Activated CD4-positive, alpha-beta T cell treated with anti-CD3 and anti-CD28 coated beads for 36 hours (primary cell): ENCODE measurements at places on chromosomes 12 and 14.

DNA sequence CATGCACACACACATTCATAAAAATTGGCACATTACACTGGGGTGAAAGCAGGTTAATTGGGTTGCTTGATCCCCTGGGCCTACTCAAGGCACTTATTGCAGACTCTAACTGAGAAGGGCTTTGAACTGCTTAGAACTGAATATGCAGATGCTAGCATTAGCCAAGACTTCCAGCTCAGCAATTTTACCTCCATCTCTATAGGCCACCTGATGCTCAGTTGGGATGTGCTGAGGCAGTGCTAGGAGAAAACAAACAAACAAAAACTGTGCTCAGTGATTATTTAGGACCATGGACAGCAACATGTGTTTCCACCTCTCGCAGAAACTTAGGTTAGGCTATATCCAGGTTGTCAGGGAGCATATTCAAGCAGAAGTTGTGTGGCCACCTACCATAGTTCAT, 124.8 kb upstream of the WSCD2 start:
- no peak for DNase-seq
- peaks cover 21% of the 10 kb centered on the region for H3K27me3 ChIP-seq
- H3K4me3 ChIP-seq, result no peak overlapping the region

- H3K27ac ChIP-seq, result no peak overlapping the region
- no peak overlapping the region for H3K4me3 ChIP-seq
- DNase-seq, result no peak
- no peaks in the 10 kb centered on the region for H3K36me3 ChIP-seq
- H3K4me1 ChIP-seq, result no peaks in the 10 kb centered on the region
These were observed 42.5 kb upstream of the BCAT1 start for GRCh38 chr12:24991209-24992049.

DNA sequence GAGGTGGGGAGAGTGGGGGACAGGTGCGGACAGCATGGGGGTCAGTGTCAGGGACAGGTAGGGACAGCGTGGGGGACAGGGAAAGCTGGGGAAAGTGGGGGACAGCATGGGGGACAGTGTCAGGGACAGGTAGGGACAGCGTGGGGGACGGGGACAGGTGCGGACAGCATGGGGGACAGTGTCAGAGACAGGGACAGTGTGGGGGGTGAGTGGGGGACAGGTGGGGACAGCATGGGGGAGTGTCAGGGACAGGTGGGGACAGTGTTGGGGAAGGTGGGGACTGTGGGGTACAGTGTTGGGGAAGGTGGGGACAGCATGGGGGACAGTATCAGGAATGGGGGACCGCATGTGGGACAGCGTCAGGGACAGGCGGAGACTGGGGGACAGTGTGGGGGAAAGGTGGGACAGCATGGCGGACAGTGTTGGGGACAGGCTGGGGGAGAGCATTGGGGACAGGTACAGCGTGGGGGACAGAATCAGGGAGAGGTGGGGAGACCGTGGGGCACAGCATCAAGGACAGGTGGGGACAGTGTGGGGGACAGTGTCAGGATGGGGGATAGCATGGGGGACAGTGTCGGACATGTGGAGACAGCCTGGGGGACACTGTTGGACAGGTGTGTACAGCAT, 96.1 kb downstream of the TMEM121 start:
- no peak for DNase-seq
- H3K36me3 ChIP-seq, result no peaks in the 10 kb centered on the region
- H3K27me3 ChIP-seq, result peaks cover 4% of the 10 kb centered on the region
- no peaks in the 10 kb centered on the region for H3K4me1 ChIP-seq
- no peak overlapping the region for H3K27ac ChIP-seq
- no peak overlapping the region for H3K4me3 ChIP-seq

DNA sequence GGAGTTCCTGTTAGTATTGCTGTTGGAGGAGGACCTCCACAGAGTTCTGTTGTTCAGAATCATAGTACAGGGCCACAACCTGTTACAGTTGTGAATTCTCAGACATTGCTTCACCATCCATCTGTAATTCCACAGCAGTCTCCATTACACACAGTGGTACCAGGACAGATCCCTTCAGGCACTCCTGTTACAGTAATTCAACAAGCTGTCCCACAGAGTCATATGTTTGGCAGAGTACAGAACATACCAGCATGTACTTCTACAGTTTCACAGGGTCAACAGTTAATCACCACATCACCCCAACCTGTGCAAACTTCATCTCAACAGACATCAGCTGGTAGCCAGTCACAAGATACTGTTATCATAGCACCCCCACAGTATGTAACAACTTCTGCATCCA, 120.8 kb downstream of the ARID2 start:
- H3K36me3 ChIP-seq, result peaks cover 46% of the 10 kb centered on the region
- H3K4me3 ChIP-seq, result no peak overlapping the region
- no peak for DNase-seq

- no peaks in the 10 kb centered on the region for H3K36me3 ChIP-seq
- H3K4me1 ChIP-seq, result peaks cover 35% of the 10 kb centered on the region
- H3K27me3 ChIP-seq, result no peaks in the 10 kb centered on the region
- H3K27ac ChIP-seq, result peak overlapping the region; percentile 75
- H3K4me3 ChIP-seq, result peak overlapping the region; percentile 40
These were observed 85.1 kb downstream of the DIP2B start for GRCh38 chr12:50589650-50590435.

DNA sequence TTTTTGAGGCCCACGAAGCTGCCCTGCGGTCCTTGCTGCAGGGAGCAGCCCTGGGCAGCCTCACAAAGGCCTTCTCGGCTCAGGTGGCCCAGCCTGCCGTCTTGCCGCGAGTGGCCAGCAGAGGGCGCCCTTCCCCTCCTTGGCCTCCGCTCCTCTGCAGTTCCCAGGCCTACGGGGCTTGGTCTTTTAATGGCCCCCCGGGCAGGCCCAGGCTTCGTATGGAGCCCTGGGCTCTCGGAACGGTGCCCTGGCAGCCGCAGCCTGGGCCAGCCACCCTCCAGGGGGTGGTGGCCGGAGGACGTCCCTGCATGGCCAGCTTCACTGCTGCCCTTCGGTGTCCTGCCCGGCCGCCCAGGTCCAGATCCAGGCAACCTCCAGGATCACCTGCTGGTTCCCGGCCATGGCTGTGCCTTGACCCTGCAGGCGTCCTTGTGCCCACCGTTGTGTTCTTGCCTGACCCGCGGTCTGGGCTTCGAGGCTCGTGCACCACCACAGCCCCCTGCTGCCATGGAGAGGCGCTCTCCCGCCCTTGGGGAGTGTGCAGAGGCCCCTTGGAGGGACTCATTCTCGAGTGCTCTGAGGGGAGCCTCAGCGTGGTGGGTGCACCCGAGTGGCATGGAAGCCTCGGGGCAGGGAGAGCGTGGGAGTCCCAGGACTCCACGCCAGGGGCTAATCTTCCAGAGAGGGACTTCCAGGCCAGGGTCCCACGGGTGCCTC, 9.4 kb downstream of the ASPG start:
- H3K4me3 ChIP-seq, result no peak overlapping the region
- H3K27me3 ChIP-seq, result no peaks in the 10 kb centered on the region
- no peak overlapping the region for H3K27ac ChIP-seq
- no peaks in the 10 kb centered on the region for H3K36me3 ChIP-seq
- H3K4me1 ChIP-seq, result peaks cover 5% of the 10 kb centered on the region
- peak; percentile 89 for DNase-seq

- no peaks in the 10 kb centered on the region for H3K36me3 ChIP-seq
- no peak for DNase-seq
- no peaks in the 10 kb centered on the region for H3K27me3 ChIP-seq
- H3K27ac ChIP-seq, result no peak overlapping the region
These were observed 35.2 kb downstream of the GPR65 start for GRCh38 chr14:88040146-88040545.

DNA sequence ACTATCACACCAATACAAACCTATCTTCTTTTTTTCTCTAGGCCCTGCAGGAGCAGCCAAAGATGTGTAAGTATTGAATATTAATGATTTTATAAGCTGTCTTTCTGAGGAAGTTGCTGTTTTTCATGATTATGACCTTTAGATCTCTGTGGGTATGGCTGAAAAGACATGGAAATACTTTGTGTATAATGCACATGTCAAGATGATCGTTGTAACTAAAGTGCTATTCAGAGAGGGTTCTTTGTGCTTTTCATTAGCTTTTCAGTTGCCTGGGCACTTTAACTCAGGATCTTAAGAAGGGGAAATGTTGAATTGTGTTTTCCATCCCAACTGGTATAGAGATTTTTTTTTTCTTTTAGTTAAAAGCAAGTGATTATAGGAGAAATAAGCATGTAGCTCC, 18.1 kb downstream of the C12orf75 start:
- no peak overlapping the region for H3K4me3 ChIP-seq
- no peaks in the 10 kb centered on the region for H3K27me3 ChIP-seq
- peaks cover 4% of the 10 kb centered on the region for H3K36me3 ChIP-seq
- H3K27ac ChIP-seq, result no peak overlapping the region
- H3K4me1 ChIP-seq, result peaks cover 9% of the 10 kb centered on the region
- no peak for DNase-seq

DNA sequence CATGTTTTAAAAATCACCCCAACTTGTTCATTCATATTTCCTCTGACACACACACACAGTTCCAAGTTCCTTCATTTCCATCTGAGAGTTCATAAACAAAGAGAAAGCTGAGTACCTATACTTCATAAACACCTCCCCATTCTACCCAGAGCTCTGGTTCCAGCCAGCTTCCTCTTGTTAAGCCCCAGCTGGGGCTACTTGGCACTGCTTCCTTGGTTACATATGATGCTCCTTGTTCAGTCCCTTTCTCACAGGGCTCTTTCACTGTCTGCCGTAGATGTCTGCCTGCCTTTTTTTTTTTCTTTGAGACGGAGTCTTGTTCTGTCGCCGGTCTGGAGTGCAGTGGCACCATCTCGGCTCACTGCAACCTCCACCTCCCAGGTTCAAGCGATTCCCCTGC, 77.5 kb downstream of the COX16 start:
- no peak for DNase-seq
- H3K4me3 ChIP-seq, result no peak overlapping the region
- H3K27me3 ChIP-seq, result peaks cover 8% of the 10 kb centered on the region

DNA sequence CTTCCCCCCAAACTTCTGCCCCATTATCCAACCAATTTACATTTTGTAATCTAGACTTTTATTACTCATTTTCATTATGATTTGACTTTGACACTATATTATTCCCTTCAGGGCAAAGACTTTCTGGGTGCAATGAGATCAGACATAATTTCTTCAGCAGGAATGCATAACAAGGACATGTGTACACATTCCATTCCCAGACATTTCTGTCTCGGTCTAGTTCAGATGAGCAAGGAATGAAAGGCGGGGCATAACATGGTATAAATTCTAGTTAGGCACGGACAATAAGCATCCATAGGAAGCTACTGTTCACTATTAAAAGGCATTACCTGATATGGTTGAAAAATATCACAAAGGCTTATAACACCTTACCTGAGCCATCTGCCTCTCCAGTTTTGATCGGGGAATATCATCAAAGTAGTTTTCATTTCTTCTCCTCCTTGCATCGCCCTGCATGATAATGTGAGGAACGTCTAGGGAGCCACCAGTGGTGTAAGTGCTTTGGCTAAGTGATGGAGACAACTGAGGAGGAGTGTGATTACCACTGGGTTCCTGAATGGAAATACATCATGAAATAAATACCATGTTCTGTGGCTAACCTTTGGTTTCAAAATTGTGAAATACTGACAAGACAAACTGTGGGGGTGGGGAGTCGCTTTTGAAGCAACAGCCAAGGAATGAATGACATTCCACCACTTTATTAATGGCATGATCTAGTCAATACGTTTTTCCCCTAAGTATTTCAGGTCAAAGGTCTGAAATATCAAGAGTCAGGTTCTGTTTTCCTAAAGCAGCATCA, 183.9 kb downstream of the APAF1 start:
- H3K4me1 ChIP-seq, result no peaks in the 10 kb centered on the region
- H3K27ac ChIP-seq, result no peak overlapping the region
- DNase-seq, result no peak
- no peaks in the 10 kb centered on the region for H3K36me3 ChIP-seq
- no peak overlapping the region for H3K4me3 ChIP-seq
- peaks cover 27% of the 10 kb centered on the region for H3K27me3 ChIP-seq

- DNase-seq, result no peak
- H3K36me3 ChIP-seq, result no peaks in the 10 kb centered on the region
- H3K4me3 ChIP-seq, result no peak overlapping the region
- H3K4me1 ChIP-seq, result no peaks in the 10 kb centered on the region
These were observed 177.9 kb upstream of the PRICKLE1 start for GRCh38 chr12:42767326-42767954.

DNA sequence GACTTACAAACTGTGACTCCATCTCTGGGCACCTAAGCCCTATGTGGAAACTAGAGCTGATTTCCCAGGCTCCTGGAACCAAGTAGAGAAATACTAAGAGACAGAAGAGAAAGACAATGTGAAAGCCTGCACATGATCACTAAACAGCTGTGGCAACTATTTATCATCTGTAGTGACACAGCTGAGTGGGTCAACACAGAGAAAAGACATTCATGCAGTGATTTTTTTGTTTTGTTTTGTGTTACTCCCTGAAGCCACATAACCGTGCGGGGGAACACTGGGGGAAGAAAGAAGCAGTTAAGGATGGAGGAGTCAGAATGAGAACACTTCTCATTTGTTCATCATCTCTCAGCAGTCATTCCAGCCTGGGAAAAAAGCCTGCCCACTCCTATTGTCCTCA, 1.5 kb downstream of the PRR4 start:
- peaks cover 11% of the 10 kb centered on the region for H3K36me3 ChIP-seq
- no peak for DNase-seq
- no peak overlapping the region for H3K27ac ChIP-seq
- H3K27me3 ChIP-seq, result no peaks in the 10 kb centered on the region
- H3K4me3 ChIP-seq, result no peak overlapping the region
- peaks cover 31% of the 10 kb centered on the region for H3K4me1 ChIP-seq
